D721Med (cell line): ENCODE measurements at places on chromosomes 2 and 18.

DNA sequence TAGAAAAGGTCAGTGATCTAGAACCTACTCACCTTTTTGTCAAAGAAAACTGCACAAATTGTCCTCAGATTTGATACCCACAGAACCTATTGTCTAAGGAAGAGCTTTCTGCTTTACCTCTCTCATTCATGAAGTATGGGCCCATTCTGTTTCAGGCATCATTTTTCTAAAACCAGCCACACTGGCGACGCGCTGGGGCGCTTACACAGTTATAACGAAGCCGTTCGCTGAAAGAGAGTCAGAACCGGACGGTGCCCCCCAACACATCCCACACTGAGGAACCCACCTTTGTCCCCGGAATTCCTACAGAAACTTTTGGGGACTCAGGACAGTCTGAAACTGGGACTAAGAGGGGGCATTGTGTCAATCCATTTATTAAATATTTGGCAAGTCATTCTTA is 206.3 kb upstream of the HAAO start:
- DNase-seq, result no peak

GRCh38 chr18:26429535-26430226 is 118.7 kb downstream of the KCTD1 start:
- no peak for DNase-seq

DNA sequence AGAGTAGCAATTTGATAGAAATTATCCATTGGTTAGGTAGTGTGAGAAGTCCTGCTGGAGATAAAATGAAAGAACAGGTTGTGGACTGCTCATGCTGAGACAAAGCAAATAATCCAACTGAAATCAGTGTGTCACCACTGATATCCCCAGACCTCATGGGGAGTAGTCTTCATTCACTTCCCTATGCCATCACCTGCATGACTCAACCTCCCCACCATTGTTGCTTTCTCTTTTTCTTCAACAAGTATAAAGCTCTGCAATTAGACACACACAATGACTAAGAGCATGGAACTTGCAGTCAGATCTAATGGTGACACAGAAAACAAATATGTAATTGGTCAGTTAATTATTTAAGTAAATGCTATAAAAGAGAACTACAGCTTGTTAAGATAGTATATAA is 475.3 kb downstream of the RIT2 start:
- DNase-seq, result no peak

DNA sequence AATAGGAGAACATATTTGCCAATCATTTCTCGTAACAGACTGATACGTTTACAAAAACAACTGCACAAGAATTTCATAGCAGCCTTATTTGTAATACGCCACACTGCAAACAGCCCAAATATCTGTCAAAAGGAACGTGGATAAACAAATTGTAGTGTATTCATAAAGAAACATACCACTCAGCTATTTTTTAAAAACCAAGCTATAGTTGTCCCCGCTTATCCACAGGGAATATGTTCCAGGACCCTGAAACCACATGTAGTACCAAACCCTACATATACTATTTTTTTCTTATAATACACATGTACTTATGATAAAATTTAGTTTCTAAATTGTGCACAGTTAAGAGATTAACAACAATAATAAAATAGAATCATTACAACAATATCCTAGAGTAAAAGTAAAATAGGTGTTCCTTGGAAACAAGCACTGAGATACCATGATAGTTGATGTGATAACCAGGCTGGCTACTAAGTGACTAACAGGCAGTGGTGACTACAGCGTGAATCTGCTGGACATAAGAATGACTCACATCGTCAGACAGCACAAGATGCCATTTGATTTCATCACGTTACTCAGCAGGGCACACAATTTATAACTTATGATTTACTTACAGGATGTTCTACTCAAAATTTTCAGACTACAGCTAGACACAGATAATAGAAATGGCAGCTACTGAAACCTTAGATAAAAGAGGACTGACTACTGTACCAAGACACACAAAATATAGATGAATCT is 367.4 kb downstream of the NCKAP5 start:
- DNase-seq, result no peak

DNA sequence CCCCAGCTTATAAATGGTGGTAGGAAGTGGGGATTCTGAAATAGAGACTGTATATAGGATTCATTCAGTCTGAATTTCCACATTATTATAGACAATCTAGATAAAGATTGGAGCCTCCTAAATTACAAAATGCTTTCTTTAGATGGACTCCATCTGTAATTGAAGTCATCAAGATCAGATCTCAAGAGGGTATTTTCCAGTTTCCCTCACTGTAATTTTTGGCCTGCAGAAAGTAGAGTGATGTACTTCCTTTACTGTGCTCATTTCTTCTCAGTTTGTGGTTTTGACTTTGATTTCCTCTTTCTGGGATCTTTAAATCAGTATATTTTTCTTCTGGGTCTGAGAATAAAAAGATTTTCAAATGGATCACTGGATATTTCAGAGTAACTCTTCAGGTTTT is 7.2 kb downstream of the BABAM2 start:
- no peak for DNase-seq

DNA sequence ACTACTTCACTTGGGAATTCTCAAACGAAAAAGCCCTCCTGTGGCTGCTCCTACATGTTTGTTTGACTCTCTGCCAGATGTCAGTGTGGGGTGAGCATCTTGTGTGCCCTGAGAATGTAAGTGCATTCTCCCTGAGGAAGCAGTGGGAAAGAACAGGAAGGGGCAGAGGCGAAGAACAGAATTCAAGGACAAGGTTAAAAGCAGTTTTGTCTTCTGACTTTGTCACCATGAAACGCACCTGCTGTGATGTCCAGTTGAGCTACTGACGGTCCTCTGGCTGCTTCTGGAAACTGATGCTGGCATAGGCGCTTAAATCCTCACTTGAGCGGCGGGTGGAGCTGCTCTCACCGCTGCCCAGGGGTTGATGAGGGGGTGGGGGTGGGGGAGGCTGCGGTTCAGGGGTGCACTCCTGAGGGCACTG is 4.9 kb downstream of the IRS1 start:
- no peak for DNase-seq

DNA sequence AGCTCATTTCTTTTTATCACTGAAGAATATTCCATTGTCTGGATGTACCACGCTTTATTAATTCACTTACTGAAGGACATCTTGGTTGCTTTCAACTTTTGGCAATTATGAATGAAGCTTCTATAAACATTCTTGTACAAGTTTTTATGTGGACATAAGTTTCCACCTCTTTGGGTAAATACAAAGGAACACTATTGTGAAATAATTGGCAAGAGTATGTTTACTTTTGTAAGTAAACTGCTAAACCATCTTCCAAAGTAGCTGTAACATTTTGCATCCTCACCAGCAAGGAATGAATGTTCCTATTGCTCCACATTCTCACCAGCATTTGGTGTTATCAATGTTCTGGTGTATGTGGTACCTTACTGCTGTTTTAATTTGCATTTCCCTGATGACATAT is 15.8 kb upstream of the VWC2L start:
- DNase-seq, result no peak

DNA sequence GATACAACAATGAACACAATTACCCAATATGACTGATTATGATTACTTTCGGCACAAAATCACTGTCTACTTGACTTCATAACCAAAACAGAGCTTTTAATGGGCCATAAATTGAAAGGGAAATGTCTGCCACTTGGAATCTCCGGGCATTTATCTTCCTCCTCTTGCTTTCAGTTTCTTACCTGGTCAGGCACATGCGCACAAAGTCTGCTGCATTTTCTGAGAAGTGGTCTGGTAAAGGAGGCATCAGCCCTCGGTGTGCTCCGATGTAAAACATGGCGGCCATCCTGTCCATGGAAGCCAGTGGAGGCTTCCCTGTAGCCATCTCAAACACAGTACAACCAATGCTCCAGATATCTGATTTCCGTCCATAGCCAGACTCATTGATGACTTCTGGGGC is 62.0 kb downstream of the CCNT2 start:
- no peak for DNase-seq

- no peak for DNase-seq
Observed at GRCh38 chr2:198490748-198491147, 686.4 kb downstream of the PLCL1 start.

DNA sequence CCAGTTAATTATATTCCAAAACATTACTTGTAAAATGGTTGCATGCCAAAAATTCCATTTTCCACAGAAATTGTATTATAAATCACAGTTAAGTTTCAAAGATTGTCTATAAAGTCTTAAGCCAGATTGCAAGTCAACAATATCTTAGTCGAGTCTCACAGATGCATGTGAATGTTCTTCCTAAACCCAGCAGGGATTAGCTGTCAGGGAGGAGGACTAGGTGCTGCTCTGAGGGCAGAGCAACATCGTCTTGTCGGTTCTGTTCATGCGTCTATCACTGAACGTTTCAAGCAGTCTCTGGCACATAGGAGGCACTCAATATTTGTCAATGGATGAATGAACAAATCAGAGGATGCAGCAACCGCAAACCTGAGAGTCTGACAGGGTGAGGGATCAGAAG is 27.0 kb downstream of the EPB41L3 start:
- no peak for DNase-seq

GRCh38 chr2:72414137-72414760 is 266.6 kb upstream of the CYP26B1 start:
- no peak for DNase-seq

DNA sequence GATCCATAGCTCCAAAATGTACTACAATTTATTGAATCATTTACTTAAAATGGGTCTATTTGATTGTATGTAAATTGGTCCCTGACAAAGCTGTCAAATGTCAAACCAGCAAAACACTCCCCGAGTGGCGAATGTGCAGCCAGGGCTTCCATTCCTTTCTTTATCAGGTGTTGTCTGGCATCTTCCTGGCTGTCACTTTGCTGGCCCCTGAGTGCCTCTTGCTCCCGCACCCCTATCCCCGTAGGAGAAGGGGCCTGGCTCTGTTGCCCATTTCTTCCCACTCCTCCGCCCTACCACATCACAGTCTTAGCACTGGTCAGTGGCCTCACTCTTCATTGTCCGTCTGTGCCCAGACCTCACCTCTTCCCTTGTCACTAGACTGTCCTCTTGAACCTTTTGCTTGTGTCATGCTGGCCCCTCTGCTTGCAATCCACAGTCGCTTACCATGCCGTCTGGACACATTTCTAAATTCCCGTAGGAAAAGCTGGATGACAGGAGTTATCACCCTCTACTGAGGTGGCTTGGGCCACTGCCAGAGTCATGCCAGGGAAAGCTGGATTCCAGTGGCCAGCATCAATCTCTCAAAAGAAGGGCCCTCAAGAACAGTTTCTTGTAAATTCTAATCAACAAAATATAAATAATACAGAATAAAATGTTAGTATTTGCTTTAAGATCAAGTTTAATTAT is 15.4 kb downstream of the UBE2F start:
- DNase-seq, result no peak

DNA sequence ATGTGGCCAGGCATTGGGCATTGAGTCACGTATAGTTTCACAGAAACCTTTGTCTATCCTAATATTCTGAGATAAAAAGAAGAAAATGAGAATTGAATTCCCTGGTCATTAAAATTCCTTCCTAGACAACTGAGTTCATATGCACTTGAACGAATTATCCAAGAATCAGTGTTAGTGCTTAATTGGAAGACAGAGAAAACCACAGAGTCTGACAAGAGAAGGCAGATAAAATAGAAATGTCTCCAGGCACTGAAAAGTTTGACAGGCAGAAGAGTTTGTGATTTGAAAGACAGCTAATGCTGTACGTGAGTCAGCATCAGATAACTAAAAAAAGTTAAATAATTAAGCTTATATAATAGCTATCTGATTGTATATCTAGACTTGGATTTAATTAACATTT is 47.7 kb upstream of the TRIB2 start:
- no peak for DNase-seq

DNA sequence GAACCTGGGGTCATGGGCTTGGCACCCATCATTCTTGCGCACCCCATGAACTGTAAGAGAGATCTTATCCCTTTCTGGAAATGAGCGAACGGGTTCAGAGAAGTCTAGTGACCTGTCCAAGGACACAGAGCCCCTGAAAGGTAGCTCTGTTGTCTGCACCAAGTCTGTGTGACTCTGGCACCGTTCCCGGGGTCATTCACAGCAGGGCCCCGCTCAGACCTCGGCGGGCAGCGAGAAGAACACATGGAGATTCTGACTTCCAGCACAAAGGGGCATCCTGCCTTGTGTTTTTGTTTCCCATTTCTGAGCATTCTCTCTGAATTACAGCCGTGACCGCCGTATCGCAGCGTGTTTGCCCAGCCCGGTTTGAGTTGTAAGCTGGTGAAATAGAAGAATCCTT is 231.7 kb downstream of the KLHL29 start:
- no peak for DNase-seq

- no peak for DNase-seq
Observed at GRCh38 chr18:1760901-1761300, 810.4 kb downstream of the METTL4 start.

DNA sequence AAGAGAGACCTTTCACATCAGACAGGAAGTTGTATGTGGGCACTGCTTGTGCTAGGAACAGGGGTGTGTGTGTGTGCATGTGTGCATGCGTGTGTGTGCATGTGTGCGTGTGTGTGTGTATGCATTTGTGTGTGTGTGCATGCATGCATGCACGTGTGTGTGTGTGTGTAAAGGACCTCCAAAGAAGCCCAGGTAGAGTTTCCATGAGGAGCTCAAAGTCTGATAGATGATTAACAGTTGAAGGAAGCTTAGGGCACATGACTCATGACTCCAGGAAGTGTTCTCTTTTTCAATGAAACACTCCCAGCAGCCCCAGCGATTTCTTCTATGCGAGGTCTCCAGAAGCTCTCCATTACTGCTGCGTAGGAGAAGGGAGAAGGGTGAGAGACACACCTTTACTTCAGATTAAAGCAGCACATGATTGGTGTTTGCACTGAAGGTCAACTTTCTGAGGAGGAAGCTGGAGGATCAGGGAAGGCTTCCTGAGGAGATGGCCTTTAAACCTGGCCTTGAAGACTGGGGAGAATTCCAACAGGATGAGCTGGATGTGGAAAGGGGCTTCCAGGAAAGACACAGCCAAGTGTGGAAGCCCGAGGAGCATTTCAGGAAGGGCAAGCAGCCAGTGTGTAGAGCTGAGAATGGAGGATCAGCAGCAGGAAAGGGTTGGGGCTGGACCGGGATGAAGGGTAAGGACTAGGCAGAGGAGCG is 77.7 kb downstream of the SMAD4 start:
- no peak for DNase-seq

DNA sequence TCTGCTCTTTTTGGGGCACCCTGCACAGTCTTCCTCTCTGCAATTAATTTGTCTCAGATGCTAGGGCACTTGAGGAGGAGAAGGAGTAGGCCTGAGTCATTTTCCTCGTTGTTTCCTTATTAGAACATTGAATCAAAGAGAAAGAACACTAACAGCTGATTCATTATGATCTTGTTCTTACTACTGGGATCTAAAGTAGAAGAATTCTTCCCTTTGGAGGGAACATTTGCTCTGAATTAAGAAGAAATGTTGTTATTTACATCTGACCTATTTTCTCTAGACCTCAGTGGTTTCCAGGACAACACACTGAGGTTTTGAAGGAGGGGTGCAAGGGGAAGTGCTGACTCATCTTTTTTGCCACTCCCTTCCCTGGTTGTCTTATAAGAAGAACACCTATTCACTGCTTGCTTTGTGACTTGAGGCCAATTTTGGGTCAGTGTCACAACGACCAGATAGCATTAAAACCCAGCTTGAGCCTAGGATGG is 24.3 kb upstream of the STAT1 start:
- no peak for DNase-seq
